ENCODE measurements at places on chromosomes 5 and 9.
A peak's percentile ranks its signal among the peaks of the same experiment; 100 is the strongest.

DNA sequence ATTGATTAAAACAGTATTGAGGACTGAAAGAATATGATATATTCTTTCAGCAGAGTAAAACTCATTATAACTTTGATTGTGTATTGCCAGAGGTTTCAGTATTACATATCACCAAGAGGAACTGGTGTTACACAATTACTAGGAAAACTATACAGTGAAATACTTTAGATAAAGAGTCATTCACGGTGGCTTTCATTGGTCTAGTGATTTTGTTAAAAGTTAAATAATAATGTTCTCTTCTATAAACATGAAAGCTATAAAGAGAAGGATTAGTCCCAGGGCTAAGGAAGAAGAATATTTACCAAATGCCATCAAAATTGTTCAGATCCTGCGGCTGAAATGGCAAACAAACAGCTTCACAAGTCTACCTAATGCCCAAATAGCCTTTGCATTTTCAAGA, 306.2 kb downstream of the SEMA5A start:
- no peak for DNase-seq

GRCh38 chr5:141783005-141783946, 94.9 kb downstream of the PCDH1 start:
- no peak for DNase-seq

- DNase-seq, result no peak
These were observed 38.1 kb downstream of the HMCN2 start for GRCh38 chr9:130303613-130304055.

- DNase-seq, result no peak
These were observed 36.2 kb downstream of the RAPGEF1 start for GRCh38 chr9:131703697-131704096.

DNA sequence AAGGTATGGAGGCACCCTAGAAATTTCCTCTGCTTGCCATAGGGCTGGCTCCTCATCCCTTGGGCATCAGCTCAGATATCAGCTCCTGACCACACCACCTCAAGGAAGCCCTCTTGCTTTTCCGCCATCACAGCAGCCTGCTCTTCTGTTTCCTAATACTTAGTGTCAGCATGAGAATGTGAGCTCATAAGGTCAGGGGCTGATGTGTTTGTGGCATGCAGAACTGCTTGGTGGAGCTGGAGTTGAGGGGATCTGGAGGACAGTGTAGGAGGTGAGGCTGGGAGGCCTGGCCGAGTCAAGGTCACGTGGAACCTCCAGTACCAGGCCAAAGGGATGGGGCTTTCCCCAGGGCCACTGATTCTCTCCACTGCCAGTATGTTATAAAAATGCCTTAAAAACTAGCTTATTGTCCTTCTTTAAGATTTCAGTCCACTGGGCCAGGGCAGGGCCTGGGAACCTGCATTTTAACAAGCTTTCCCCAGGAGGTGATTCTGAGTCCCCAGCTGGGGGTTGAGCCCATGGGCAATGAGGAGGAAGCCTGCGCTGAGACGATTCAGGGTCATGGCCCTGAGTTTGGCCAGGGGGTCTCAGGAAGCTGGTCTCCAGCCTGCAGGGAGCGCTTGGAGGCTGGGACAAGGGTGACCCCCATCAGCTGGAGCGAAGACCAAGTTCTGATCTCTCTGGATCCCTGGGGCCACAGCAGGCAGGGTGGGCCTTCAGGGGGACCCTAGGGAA, 28.6 kb downstream of the DAB2IP start:
- DNase-seq, result no peak

DNA sequence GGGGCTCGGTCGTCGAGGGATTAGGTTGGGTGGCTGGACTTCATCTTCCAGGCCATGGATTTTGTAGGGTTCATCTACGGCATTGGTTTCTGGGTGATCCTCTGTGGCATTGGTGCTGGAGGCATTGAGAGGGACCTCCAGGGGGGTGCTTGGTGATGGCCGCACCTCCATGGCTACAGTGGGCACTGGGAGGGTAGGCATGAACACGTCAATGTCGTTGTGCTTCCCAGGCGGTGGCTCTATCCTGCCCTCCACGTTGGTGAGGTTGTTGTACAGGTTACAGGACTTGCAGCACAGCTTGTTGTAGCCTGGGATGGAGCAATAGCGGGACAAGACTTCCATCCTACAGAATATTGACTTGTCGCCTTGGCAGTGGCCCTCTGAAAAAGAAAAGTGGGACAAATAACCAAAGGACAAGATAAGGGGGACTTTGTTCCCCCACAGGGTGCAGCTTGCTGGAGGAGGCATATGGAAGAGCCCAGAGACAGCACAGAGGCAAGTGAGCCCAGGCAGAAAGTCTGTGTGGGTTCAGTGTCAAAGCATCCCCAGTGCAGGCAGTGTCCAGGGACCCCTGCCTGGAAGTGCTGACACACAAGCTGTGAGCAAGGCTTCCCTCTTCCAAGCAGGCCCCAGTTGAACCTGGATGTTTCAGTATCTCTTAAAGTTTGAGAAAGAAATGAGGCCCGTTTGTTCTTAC, 53.9 kb downstream of the ZNF354C start:
- DNase-seq, result no peak

DNA sequence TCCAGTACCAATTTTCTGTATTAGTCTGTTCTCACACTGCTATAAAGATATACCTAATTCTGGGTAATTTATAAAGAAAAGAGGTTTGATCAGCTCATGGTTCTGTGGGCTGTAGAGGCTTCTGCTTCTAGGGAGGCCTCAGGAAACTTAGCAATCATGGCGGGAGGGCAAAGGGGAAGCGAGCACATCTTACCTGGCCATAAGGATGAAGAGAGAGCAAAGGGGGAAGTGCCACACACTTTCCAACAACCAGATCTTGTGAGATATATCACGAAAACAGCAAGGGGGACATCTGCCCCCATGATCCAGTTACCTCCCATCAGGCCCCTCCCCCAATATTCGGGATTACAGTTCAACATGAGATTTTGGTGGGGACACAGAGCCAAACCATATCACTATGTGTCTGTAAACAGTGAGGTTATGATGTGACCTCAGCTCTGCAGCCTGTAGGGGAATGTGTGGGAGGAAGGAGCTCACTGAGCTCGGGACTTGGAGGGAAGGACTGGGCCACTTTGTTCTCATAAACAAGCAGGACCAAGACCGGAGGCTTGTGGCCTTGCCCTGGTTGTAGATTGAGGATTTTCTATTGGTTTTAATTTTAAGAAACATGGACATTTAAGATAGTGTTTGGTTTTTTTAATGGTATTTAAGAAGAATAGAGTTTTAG, 85.2 kb downstream of the EHMT1 start:
- DNase-seq, result no peak

- DNase-seq, result no peak
These were observed 269.2 kb downstream of the ACTL7B start for GRCh38 chr9:108586471-108587139.

- DNase-seq, result no peak
These were observed 970.9 kb upstream of the NUDT12 start for GRCh38 chr5:104533498-104533897.

- DNase-seq, result no peak
These were observed 11.0 kb downstream of the SPINK14 start for GRCh38 chr5:148179234-148179824.

- DNase-seq, result no peak
These were observed 167.1 kb upstream of the ADRA1B start for GRCh38 chr5:159749146-159749545.

DNA sequence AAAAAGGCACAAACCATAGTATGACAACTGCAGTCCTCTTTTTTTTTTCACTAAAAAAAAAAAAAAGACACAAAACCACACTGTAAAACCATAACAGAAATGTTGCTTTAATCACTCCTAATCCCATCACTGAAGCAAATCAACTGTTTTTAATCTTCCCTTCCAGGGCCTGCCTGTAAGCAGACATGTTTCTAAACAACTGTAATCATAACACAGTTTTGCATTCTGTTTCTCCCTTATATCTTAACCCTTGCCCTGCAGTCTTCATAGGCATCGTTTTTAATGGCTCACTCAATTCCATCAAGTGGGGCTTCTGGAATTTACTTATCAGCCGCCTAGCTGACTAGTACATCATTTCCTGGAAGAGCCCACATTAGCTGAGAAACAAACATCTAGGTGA, 111.0 kb upstream of the SLC25A48 start:
- DNase-seq, result peak; percentile 73

DNA sequence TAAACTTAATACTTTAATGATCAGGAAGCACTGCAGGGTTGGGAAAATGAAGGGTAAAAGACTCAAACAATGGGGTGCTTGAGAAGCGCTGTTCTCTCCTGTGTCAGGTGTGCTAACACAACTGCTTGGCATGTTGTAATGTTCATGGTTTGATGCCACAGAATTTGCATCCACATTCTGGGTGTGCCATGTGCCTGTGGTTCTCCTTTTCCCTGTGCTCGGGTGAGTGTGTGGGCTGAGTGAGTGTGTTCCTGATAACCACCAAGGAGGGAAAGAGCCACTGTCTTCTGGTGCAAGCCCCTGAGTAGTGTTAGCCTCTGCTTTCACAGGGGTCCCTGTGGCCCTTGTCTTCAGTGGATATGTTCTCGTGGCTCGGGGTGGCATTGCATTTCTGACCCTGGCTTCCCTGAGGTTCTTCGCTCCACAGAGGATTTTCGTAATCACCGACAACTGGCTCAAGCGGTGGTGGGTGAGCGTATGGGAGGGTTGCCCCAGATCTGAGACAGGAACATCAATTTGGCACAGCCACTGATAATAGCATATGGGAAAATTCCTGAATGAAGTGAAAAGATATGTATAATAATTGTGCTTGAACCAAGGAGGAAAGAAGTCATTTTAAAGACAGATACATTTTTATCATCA, 102.0 kb downstream of the MVB12B start:
- no peak for DNase-seq

GRCh38 chr9:4207881-4208615, 91.8 kb downstream of the GLIS3 start:
- peak; percentile 44 for DNase-seq

DNA sequence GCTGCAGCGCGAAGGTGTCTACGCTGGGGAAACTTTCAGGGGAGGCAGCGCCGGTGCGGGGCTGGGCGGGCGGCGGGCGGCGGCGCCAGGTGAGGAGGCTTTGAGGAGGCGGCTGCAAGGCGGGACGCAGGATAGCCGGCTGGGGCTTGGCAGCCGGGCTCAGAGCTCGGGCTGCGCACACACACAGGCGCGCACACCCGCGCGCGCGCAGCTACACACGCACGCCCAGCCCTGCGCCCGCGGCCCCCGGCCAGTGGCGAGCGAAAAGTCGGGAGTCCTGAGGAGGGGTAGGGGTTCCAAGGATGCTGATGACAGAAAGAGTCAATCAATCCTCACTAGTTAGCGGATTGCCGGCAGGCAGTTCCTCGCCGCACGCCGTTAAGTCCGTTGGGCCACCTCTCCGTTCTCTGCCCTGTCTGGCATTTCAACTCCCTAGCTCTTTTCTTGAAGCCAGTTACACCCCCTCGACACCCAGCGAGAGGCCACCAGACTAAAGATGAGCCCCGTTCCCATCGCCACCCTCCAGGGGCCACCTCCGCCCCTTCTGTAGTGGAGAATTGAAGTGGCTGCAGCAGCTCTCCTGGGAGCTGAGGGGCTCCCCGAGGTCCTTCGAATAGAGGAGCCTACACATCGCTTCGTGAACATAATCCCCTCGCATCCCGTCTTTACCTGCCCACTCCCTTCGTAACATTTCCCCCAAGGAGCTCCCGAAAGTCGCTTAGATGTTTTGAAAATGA, 1640.3 kb upstream of the C9orf72 start:
- DNase-seq, result peak; percentile 12
